ENCODE measurements at places on chromosomes 12 and 14.

DNA sequence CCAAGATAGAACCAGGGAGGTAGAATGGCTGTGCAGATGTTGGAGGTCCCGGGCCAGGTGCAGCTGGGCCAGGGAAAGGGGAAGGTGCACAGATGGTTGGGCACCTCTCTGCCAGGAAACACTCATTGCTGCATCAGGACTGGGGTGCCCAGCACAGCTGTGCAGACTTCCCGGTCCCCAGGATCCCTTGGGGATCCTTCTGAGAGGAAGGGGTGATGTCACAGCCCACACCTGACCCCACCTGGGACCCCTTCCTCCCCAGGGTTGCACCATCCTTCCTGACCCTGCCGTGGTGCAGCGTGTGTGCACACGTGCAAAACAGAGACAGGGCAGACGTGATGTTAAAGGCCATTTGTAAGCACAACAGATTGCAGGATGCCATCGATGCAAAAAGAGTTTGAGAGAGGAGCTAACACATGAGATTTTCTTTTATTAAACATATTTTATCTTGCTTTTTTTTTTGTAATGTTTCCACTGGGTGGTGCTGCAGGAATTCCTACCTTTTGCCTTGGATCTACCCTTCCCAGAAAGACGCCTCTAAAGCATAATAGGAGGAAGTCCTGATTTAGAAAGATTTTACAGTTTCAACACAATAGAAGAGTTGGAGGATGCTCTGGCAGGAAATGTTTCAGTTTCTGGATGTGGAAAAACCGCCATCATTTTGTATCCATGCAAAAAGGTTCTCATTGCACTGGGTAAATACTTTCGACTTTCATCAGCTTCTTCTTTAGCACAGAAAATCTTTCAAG lies 14.8 kb downstream of the ELK3 start:
- no peak for DNase-seq

DNA sequence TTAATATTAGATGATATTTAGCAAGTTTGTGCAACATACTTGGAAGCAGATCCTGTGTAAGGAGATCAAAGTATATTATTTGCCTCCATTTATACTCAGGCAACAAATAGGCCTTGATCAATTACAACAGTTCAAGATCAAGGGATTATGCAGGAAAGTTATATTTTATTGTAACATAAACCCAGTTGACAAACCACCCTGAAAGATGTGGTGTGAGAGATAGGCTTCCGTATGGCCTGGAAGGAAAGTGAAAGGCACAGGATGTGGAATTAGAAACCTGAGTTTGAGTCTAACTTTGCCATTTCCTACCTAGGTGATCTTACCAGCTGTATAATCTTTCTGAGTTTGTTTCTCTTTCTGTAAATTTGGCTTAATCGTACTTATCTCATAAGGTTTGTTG lies 284.1 kb downstream of the BMP4 start:
- no peak for DNase-seq

- DNase-seq: no peak
Measured at GRCh38 chr12:108604208-108604941, 6.5 kb upstream of the TMEM119 start.

DNA sequence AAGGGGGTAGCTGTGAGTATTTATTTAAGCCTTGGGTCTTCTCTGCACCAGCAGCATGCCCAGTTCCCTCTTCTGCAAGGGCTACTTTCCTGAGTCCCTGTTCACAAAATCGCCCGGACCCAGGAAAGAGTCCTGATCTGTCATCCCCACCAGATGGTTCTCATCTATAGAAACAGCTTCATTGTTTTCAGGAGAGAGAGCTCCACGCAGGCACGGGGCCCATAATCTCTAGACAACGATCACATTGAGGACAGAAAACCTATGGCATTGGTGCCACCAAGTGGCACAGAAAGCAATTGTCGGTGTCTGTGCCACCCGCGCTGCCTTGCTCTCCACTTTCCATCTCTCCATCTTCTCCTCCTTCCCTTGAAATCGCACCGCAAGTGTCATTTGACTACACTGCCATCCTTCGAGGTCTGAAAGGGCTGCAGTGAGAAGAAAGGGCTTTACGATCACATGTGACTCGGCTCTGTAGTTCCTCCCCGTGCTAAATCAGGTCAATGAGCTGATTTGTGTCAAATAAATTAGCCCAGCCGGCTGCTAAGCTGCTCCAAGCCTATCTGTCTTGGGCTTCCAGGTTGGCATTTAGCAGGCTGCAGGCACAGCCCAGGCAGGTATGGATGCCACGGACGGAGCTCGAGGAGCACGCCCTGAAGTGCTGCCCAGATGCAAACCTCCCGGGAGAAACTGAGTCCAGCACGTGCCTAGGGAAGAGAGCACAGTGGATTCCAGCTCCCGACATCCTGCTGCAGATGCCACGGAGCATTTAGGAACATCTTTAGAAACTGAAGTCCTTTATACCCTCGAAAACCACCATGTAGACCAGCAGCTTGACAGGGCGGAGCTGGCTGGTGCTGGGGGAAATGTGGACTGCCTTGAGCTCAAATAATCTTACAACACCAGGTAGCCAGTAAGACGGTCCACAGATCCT lies 28.8 kb downstream of the SPRING1 start:
- peak; percentile 16 for DNase-seq

DNA sequence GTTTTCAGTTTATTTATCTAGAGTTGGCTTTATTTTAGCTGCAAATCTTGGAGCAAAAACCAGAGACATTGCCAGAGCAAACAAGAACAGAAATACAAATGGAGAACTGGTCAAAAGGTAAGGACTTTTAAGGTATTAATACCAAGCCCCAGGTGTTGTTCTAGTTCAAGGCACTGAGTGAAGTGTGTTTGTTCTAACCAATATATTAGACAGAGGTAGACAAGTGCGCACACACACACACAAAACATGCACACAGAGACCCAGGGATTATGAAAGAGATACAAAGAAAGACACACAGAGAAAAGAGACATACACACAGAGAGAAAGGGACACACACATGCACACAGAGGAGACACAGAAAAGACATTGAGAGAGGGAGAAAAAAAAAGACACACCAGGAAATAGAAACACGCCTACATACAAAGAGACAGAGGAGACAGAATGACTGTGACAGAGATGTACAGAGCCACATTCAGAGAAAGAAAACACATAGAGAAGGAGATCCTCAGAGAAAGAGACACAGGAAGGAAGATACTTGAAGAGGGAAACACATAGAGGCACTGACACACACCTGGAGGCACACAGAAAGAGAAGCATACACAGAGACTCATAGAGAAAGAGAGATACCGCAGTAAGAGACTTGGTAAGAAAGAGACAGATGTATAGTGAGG lies 50.2 kb downstream of the MIPOL1 start:
- DNase-seq: no peak

- DNase-seq: no peak
Measured at GRCh38 chr14:85317491-85318021, 212.4 kb upstream of the FLRT2 start.

- no peak for DNase-seq
Measured at GRCh38 chr14:48275301-48275700, 599.9 kb upstream of the MDGA2 start.

- DNase-seq: no peak
Measured at GRCh38 chr12:75533239-75533638, 21.8 kb upstream of the KRR1 start.

GRCh38 chr14:58138714-58139482 lies 13.1 kb downstream of the ARMH4 start:
- no peak for DNase-seq

- no peak for DNase-seq
Measured at GRCh38 chr12:121461048-121461447, 61.1 kb downstream of the RNF34 start.

GRCh38 chr14:25042362-25043299 lies 7.3 kb downstream of the STXBP6 start:
- DNase-seq: no peak

GRCh38 chr12:39393179-39393578 lies 49.7 kb downstream of the KIF21A start:
- no peak for DNase-seq

- DNase-seq: no peak
Measured at GRCh38 chr14:81178063-81178462, 42.7 kb downstream of the GTF2A1 start.

GRCh38 chr14:60651796-60652673 lies 2.8 kb upstream of the SIX1 start:
- DNase-seq: no peak

DNA sequence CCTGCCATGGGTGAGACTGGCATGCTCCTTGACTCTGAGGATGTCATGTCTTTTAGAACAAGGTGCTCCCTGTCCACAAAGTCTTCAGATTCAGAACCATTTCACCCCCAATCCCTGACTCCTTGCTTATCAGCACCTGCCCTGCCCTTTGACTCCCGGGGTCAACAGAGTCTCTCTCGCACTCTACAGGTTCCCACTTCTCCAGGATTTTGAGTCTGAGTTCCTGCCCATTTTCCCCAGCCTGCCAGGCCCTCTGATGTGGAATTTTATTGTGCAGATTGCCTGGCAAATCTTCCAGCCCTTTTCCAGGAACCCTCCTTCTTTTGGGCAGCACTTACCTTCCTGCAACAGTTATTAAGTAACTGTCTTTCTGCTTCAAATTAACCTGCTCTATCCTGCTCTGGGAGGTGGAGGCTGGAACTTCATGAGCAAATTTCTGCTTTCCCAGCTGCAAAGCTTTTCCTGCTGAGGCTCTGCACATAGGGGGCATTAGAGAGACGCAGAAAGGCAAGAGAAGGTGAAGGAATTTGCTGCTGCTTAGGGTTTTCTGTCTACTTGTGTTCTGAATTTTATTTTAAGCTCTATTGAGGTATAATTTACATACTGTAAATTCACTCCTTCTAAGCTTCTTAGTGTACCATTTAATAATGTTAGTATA lies 259.1 kb downstream of the PCNX1 start:
- no peak for DNase-seq

- DNase-seq: no peak
Measured at GRCh38 chr14:89202413-89203190, 214.4 kb downstream of the FOXN3 start.

- no peak for DNase-seq
Measured at GRCh38 chr14:86193756-86194155, 663.8 kb downstream of the FLRT2 start.

GRCh38 chr12:124673801-124674617 lies 106.6 kb upstream of the NCOR2 start:
- no peak for DNase-seq

DNA sequence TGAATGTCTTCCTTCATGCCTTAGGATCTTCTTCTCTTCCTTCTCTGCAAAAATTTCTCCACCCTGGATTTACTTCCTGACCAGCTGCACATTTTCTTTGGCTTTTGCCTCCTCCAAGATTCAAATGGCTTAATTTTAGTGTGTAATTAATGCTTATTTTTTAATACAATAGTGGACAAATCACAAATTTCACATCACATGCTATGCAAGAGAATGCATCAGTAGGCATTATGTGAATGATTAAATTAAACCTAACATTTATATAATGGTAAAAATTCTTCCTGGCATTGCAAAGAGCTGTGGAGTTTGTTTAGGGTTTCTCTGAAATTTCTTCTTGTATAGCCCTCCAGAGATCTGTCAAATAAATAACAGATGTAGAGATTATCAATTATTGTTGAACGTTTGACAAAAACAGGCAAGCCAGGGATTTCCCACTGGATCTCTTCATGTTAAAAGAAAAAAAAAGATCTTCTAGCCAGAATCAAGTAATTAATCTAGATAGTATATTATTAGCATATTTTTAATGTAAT lies 84.4 kb downstream of the NAV3 start:
- DNase-seq: no peak

- DNase-seq: no peak
Measured at GRCh38 chr12:12903642-12904609, 12.6 kb downstream of the GPRC5A start.

GRCh38 chr12:31019976-31020375 lies 53.7 kb upstream of the DDX11 start:
- no peak for DNase-seq

DNA sequence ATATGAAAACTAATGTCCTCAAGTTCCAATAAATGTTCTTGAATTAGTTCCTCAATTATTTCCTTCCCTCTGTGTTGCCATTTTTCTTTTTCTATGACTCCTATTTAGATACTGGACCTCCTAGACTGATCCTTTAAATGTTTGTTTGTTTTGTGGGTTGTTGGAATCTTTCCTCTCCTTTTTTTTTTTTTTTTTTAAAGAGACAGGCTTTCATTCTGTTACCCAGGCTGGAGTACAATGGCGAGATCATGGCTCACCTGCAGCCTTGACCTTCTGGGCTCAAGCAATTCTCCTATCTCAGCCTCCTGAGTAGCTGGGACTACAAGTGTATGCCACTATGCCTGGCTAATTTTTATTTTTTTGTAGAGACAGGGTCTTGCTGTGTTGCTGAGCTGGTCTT lies 9.6 kb downstream of the PRKAG1 start:
- no peak for DNase-seq

- no peak for DNase-seq
Measured at GRCh38 chr14:50999726-51000125, 55.4 kb upstream of the PYGL start.

GRCh38 chr12:93568091-93568490 lies 4.4 kb upstream of the SOCS2 start:
- no peak for DNase-seq

GRCh38 chr12:52347016-52347415 lies 20.3 kb downstream of the KRT85 start:
- DNase-seq: no peak

- no peak for DNase-seq
Measured at GRCh38 chr12:103745962-103746361, 95.1 kb downstream of the NT5DC3 start.

DNA sequence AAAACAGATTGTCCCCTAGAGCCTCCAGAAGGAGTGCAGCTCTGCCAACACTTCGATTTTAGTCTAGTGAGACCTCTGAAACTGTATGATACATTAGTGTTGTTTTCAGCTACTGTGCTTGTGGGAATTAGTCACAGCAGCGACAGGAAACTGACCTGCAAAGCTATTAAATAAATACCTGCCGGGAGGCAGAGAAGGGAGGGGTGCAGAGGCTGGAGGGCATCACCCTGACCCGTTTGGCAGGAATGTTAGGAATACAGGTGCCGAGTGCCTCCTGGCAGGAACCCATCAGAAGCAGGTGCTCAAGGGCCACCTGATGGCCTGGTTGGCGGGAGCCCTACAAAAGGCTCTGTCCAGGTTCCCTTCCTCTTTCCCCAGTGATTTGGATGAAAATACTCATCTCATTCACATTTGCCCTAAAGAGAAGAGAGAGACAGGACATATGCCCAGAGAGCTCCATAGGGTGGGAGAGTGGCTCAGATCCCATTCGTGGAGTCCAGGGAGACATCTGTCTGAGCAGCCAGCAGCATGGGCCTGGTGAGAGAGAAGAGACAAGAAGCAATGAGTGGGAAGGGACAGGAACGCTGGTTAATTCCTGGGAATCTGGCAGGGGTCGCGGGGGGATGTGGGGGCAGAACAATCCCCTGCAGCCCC lies 44.6 kb downstream of the C14orf132 start:
- DNase-seq: no peak

GRCh38 chr14:77921818-77922217 lies 121.9 kb downstream of the ADCK1 start:
- DNase-seq: no peak

GRCh38 chr14:52871606-52872005 lies 79.2 kb downstream of the FERMT2 start:
- no peak for DNase-seq

- no peak for DNase-seq
Measured at GRCh38 chr14:90114554-90114953, 52.8 kb downstream of the KCNK13 start.

GRCh38 chr14:71261206-71261605 lies 353.9 kb downstream of the PCNX1 start:
- no peak for DNase-seq

GRCh38 chr12:52210186-52210924 lies 18.5 kb upstream of the KRT80 start:
- DNase-seq: no peak

- no peak for DNase-seq
Measured at GRCh38 chr12:48358937-48359513, 8.3 kb upstream of the ZNF641 start.
